ENCODE measurements at places on chromosomes 7 and 10.

GRCh38 chr10:121450247-121450646 is 148.0 kb downstream of the FGFR2 start:
- DNase-seq: no peak

- DNase-seq: no peak
Measured at GRCh38 chr10:63064706-63065105, 68.4 kb upstream of the NRBF2 start.

GRCh38 chr10:131425752-131426533 is 114.4 kb upstream of the TCERG1L start:
- DNase-seq: peak; percentile 90

DNA sequence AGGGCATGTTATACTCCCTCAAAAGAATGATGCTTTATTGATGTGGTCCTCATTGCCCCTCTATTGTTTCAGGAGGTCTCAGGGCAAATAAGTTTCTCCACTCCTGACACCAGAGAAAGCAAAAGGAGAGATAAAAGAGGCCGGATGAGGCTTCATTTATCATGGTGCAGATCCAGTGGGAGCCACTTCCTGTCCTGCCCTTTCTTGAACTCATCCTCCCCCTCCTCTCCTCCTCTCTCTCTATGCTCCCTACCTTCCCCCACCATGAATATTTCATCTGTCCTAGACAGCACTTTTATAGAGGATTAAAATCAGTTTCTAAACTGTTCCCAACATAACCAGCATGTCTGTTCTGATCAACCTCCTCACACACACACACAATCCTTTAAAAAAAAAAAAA is 172.2 kb upstream of the KMT2E start:
- DNase-seq: no peak

- DNase-seq: no peak
Measured at GRCh38 chr7:54859545-54859944, 100.5 kb upstream of the SEC61G start.

- no peak for DNase-seq
Measured at GRCh38 chr7:39888171-39888853, 61.7 kb upstream of the CDK13 start.

GRCh38 chr7:133642907-133643306 is 390.0 kb downstream of the EXOC4 start:
- no peak for DNase-seq

DNA sequence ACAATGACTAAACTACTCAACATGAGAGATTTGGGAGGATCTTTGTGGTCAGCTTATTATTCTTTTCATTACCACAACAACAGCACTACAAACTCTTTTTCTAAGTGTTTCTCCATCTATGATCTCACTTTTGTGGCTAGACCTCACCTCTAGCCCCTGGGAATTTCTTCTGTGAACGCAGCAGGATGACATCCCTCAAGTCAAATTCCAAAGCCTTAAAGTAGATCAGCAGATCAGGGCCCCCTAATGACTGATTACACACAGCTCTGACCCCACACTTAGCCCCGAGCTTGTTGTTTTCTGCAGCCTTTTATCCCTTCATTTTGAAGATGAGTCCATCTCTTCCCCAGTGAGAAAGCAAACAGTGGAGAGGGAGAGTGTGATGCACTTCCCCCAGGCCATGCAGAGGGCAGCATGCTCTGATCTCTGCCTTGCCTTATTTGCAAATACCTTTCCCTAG is 27.3 kb downstream of the TFAM start:
- DNase-seq: no peak

DNA sequence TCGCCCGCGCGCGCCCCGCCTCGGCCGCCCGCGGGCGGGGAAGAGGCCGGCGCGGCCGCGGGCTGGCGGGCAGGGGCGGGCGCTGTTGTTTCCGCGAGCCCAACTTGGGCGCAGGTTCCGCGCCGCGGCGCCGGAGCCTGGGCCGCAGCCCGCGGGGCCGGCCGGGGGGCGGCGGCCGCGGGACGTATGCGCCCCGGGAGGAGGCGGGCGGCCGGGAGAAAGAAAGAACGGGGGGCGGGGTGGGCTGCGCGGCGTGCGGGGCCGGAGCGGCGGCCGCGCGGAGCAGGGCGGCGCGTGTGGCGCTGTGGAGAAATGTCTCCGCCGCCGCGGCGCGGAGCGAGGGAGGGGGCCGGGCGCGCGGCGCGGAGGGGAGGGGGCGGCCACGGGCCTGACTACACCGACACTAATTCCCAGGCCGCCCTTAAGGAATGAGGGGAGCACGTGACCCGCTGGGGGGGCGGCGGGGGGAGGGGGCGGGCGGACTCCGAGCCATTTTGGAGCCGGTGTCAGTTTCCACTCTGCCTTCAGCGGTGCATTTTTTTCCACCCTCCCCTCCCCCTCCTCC is at the start of gene BMI1:
BMI1 (plus strand) TSS at position 509 of the 565 bp plus-strand sequence. CDS start 5,351 bp downstream, outside the sequence.
- DNase-seq: peak; percentile 81

DNA sequence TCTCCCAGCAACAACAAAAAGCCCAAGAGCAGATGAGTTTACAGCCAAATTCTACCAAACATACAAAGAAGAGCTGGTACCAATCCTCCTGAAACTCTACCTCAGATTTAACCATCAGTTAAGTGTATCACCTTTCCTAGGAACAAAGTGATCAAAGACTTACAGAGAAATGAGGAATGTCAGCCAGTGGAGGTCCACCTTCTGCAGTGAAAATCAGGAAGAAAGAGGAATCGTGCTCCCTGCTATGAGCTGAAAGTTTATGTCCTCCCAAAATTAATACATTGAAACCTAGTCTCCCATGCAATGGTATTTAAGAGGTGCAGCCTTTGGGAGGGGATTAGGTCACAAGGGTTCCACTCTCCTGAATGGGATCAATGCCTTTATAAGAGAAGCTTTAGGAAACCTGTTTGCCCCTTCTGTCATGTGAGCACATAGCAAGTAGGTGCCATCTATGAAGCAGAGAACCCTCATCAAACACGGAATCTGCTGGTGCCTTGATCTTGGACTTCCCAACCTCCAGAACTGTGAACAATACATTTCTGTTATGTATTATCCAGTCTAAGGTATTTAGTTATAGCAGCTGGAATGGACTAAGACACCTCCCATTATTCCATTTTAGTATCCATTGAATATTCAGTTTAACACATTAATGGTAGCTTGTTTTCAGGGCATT is 139.0 kb upstream of the FZD8 start:
- DNase-seq: no peak

- DNase-seq: no peak
Measured at GRCh38 chr10:125882596-125882995, 1.5 kb upstream of the DHX32 start.

- no peak for DNase-seq
Measured at GRCh38 chr7:23024454-23024853, 10.5 kb upstream of the HYCC1 start.

- DNase-seq: no peak
Measured at GRCh38 chr10:77602231-77602912, 35.2 kb downstream of the KCNMA1 start.

GRCh38 chr7:12643001-12643643 is 44.3 kb upstream of the ARL4A start:
- no peak for DNase-seq

DNA sequence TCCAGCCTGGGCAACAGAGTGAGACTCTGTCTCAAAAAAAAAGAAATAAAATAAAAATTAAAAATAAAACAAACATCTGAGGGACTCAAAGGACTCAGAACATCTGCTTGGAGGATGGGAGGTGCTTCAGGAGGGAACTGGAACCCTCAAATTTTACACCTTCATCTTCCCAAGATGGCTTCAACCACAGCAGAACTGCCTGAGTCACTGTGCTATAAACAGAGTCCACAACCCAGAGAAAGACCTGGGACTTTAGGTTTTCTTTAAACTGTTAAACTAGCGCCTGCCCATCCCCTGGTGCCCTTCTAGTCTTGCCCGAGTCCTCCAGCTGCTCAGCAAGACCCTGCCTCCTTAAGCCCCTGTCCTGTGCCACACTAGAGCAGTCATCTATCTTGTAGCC is 40.8 kb downstream of the RGS10 start:
- DNase-seq: no peak

GRCh38 chr7:620056-620455 is 100.4 kb upstream of the PDGFA start:
- no peak for DNase-seq

DNA sequence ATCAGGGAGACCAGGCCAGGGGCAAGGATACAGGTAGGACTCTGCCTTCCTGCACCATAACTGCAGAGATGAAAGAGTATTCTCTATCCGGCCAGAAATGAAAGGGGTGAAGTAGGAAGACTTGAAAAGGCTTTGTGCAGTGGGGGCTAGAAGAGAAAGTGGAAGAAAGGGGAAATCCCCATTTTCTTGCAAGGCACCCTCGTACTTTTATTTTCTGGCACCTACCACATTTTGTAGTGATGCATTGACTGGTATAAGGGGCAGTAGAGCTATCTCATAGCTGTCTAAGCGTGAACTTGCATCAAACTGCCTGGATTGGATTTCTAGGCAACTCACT is 752 bp upstream of the CAMK2G start:
- DNase-seq: no peak

DNA sequence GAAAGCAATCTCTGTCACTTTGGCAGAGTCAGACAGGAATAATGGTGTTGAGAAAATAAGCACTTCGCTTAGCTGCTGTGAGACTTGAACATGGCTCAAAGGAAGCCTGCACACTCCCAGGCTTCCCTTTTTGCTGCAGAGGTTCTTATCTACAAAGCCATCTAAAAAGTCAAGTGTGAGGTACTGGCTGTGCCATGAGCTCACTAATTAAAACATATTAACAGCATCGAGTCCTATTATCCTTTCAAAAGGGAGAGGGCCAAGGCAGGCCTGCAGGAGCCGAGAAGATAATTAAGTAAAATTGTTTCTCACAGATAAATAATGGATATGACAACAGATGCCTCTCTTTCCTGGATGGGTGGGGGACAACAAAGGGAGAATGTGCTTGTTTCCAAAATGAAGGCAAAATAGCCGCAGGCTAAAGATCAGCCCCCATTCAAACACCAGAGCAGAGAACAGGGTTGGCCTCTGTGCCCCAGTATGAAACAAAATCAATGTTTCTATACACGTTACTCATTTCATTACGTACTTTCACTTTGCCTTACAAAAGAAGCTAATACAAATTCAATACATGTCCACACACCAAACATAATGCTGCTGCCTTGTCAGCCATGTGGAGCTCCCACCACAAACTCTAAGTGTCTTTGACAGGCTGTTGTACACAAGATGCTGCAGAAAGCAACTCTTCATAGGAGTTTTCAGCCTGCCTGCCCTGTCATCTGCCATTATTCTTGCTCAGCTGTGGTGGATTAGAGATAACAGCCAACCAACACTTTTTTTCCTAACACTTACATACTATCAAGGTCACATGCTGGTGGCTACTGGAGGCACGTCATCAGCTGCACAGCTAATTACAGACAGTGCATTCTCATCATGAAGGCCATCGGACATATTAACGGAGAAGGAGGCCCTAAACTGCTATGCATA is 55.3 kb downstream of the ELAPOR2 start:
- DNase-seq: no peak

DNA sequence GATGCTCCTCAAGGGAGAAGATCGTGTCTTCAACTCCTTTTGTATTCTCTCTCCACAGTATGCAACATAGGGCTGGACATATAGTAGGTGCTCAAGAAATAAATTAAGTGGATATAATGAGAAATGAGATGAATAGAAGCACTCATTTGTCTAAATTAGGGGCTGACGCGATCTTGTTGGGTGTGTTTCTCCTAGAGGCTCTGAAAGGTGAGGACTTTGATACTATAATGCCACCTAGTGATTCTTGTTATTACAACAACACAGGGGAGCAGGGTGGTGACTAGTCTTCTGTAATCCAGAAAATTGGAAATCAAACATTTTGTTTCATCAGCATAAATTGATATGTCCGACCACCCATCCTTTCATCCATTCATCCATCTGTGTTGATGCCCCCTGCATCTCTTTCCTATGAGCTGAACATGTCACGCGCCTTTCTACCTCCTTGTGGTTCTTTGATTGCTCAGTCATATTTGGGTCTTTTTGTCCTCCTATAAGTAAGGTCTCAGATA is 3.5 kb upstream of the CFAP58 start:
- DNase-seq: no peak

DNA sequence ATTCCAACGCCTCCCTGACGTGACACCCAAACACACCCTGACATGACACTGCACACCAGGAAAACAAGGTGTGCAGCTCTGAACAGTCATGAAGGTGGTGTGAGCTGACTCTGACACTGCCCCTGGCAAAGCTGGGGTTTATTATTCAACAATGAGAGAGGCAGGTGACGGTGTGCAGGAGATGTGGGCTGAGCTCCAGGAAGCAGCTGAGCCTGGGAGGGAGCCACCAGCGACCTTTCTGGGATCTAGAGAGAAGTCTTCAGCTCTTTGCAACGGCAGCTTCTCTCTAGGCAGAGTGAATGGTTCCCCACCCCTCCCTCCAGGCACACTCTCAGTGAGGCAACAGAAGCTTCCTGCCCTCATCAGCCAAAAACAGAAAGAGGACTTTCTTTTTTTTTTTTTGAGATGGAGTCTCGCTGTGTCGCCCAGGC is 65.6 kb downstream of the SH3PXD2A start:
- no peak for DNase-seq

GRCh38 chr7:139807009-139807408 is 22.1 kb upstream of the TBXAS1 start:
- DNase-seq: no peak

DNA sequence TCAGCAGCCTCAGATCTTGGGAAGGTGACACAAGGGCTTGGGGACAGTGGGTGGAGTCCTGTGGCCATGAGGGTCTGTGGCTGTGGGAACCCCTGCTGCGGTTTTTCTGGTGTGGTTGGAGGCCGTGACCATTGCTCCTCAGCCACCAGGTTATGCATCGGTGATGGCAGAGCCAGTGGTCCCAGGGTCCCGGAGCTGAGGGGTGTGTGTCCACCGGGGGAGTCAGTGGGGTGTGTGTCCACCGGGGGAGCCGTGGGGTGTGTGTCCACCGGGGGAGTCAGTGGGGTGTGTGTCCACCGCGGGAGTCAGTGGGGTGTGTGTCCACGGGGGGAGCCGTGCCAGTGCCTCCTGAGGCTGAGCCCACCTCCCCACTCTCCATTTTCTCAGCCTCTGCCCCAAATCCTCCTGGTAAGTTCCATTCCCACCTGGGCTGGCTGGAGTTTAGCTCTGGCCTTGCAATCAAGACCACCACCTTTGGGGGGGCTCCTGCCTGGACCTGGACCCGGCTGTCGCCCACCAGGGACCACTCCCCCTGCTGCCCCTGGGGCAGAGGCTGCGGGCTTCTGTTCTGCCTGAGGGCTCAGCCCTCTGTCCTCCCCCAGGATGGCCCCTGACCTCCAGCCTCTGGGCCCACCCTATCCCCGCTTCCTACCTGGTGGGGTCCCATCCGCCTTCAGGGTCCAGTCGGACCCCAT is 143.5 kb downstream of the ELFN1 start:
- no peak for DNase-seq
